Dermis microvascular lymphatic vessel endothelial cell (primary cell): ENCODE measurements at places on chromosomes 3 and 15. TPM values are rescaled to one million over a fixed set of nuclear protein-coding genes. Genes with fewer than 3 reads are reported as not detected.
A peak's percentile ranks its signal among the peaks of the same experiment; 100 is the strongest.

DNA sequence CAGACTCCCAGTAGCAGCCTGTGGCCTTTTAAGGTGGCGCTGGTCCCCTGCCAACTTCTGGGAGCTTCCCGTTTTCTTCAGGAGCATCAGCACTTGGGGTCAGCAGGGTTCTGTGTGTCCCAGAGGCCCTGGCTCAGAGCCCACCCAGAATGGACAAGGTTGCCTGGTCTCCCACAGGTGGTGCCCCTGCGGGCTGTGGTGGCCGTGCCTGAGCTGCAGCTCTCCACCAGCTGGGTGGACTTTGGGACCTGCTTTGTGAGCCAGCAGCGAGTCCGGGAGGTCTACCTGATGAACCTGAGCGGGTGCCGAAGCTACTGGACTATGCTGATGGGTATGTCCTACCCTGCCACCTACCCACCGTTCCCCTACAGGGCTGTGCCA lies 15.5 kb downstream of the ACAA1 start:
- DNase-seq: no peak

GRCh38 chr15:65409036-65409631 lies 13.6 kb downstream of the IGDCC4 start:
- DNase-seq: no peak

DNA sequence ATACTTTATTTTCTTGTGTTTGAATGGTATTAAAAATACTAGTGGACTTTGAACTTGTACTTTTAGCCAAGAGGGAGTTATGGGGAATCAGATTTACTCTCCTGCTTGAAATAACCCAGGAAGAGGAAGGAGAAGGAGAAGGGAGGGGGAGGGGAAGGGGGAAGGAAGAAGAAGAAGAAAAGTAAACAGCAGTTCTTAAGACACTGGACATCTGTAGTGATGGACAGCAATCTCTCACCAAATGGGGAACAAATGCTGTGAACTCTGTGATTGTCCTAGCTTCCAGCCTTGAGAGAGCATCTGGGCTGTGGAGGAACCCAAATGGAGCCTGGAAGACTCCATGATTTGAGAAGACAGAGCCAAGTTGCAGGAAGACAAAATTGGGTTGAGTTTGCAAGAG lies 52.0 kb downstream of the VPS8 start:
- DNase-seq: no peak

- DNase-seq: no peak
These were observed 9.5 kb downstream of the TADA3 start for GRCh38 chr3:9782770-9783169.

DNA sequence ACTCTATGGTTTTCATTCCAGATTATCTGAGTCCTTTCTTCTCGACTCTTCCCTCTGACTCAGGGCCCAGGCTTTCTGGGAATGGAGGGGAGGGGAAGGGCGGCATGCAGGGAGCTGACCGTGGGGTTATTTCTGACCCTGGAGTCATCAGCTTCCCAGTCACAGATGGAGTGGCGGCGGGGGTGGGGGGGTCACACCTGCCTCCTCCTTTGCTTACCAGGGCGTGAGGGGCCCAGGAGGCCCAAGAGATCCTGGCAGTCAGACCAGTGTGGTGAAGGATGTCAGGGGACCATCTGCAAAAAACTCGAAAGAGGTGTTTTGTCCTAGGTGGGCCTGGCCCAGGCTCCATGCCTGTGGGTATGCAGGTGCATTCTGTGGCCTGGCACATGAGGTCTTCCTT lies 996 bp upstream of the XIRP1 start:
- DNase-seq: no peak

DNA sequence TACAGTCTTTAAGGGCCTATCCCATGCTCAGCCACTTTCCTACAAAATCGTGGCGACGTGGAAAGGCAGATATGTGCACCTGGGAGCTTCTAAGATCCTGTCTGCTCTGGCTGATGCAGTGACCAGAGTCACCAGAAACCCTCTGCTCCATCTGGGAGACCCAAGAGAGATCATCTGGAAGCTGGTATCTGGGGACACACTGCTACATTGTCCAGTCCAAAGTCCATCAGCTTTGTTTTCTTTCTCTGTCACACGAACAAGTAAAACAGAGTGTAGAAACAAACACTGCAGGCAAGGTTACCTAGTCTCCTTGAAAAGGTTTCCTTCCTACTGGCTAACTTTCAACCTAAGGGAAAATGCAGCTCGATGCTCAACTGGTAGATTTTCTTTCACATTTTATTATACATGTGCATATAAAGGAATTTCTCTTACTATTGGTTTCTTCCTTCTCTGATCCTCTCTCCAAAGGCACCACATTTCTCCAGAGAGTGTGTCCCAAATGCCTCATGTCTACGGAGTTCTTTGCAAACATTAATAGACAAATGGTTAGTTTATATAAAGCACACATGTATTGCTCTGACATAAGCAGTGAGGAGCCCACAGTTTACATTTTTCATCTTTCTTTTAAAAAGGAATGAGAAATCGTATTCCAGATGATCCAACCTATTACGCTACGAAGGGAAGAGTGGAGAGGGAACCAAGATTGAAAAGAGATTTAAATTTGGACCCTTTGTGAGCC lies 8.3 kb upstream of the GREM1 start:
- DNase-seq: no peak

GRCh38 chr15:77187751-77188464 lies 117.0 kb upstream of the TSPAN3 start:
- peak; percentile 93 for DNase-seq

DNA sequence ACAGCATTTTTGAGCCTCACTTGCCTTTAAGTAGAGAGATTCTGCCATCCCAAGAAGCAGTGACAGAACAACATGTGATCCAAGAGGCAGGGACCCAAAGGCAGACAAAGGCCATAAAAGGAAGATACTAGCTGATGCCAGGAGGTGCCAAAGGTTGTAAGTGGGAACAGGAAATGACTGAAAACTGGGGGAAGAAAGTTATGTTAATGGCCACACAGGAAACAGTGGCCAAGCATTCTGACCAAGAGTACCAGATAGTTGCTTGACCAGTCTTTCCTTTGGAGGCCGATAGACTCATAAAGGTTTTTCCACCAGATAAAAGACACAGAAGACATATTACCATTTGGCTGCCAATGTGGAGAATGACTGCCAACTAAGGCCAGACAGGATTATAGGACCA lies 274.5 kb upstream of the PEX5L start:
- no peak for DNase-seq

GRCh38 chr15:55270291-55270690 lies 19.3 kb downstream of the RAB27A start:
- no peak for DNase-seq

- DNase-seq: no peak
These were observed 28.6 kb downstream of the GALNT15 start for GRCh38 chr3:16203031-16203430.

DNA sequence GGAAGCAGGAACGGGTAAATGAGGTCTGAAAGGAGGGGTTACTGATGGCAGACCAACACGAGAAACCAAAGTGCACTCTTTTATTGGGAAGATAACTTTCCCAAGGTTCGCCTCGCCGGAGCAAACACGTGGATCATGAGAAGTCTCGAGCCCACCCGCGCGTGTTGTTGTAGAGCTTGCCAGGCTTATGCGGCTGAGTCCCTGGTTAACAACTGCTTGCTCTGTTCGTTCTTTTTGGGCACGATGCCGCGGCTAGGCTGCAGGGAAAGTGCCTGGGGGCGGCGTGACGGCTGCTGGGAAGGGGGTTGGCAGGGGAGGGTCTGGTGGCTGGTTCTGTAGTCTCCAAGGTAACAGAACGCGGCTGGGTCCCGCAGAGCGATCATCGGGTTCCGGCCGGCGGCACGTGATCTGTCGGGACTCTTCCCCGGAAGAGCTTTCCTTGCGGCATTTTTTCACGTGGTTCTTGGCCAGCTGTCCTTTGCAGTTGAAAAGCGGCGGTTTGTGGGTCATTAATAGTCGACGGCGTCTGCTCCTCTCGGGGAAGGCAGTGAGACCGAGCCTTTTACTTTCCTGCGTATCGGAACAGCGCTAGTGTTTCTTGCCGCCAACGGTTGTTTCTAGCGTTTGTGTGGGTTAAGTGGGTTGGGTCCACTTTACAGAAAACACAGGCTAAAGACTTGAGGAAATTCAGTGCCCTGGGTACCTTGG lies 1.5 kb downstream of the MGA start:
- peak; percentile 67 for DNase-seq

Gene SCG3
- total RNA-seq: 0.13 and 0.76 TPM in 2 replicates

Gene SLC12A1
- not detected in 2 replicates for total RNA-seq

Gene BFSP2
- total RNA-seq: not detected in 2 replicates

Gene SLC38A3
- under 0.01 TPM in 2 replicates for total RNA-seq

Gene RPL39L
- total RNA-seq: 17.7 and 24.9 TPM in 2 replicates

Gene HEMK1
- 4.0 and 4.8 TPM in 2 replicates for total RNA-seq

Gene PLEKHO2
- 57.4 and 112 TPM in 2 replicates for total RNA-seq

Gene FMN1
- total RNA-seq: under 0.01 TPM in 2 replicates
